Gastroesophageal sphincter (tissue), 4 donors: ENCODE measurements at places on chromosomes 6 and 20.

- ATAC-seq = no peak
Measured at GRCh38 chr20:40192081-40192480, 497.0 kb downstream of the MAFB start.

DNA sequence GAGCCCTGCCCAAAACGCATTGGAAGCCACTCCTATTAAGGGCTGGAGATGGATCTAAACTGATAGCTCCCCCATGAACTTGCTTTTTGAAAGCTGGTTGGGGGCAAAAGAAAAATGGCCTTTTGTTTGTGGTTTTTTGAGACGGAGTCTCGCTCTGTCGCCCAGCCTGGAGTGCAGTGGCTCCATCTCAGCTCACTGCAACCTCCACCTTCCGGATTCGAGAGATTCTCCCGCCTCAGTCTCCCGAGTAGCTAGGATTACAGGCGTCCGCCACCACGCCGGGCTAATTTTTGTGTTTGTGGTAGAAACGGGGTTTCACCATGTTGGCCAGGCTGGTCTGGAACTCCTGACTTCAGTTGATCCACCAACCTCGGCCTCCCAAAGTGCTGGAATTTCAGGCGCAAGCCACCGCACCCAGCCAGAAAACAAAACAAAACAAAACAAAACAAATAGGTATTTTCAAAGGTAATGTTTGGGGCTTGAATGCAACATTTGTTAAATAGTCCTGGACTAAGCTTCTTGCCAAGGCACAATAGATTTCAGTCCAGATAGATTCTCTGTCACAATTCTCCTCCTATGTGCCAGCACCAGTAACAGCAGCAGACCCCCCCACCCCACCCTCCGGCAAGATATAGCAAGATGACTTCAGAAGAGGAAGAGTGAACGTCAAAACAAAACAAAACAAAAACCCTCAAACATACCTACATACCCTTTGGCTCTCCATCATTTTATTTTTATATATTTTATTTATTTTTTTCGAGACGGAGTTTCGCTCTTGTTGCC lies 26.5 kb upstream of the ABT1 start:
- no peak for ATAC-seq

DNA sequence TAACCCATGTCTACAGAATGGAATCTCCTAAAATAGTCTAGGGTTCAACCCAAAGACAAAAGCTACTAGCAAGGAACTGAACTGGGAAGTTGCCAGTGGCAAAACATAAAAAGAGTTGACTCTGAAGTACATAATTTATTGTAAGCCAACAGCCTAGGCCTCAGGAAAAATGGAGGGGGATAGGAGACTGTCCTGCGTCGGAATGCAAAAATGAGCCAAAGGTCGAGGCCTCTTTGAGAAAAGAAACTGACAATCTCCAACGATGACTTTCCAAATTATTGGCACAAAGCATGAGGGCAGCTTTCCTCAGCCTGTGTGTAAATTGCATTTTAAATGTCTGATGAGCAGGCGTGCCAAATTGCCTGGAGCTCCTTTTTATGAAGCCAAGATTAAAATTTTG lies 2.1 kb downstream of the COL12A1 start:
- ATAC-seq = no peak

- no peak for ATAC-seq
Measured at GRCh38 chr6:124022641-124023040, 219.0 kb downstream of the NKAIN2 start.

- ATAC-seq = no peak
Measured at GRCh38 chr20:61746147-61746646, 319.5 kb downstream of the TAF4 start.

DNA sequence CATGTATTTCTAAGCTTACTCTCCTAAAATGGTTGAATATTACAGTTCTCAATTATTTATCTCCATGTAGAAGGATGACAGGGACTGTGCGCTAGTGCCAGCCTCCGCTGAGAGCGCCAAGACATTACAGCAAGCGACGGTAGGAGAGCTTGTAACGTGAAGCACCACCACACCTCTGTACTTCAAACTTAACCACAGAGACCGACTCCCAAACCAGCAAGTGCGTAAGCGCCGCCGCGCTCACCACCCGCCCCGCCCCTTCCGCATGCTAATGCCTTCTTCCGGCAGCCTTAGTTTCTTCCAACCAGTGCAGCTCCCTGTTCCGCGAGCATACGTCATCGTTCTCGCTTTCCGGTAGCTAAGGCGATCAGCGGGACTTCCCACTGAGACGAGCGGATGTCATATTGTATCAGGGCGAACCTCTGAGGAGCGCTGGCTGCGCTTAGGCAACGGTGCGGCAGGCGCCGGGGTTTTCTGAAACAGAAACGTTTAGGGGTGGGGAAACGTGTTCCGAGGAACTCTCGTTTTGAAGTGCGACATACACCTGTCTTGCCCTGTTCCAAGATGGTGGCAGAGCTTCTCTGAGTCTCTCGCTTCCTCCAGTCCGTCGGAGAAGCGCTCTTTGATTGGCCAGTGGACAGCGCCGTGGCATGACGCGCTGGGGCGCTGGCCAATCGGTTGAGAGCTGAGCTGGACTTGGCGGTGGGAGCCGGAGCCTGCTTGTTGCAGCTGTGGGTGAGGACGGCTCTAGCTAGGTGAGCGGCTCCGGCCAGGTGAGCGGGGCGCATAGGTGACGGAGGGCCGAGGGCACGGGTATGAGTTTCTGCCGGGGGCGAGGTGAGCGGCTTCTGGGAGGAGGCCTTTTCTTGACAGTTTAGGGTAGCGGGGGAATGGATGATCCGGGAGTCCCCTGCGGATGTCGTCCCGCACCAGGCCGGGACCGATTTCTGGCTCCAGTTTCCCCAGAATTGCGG lies at the start of gene SEC23B:
Gene SEC23B (plus strand): TSS at position 723 of the 974 bp plus-strand sequence. CDS start 2,896 bp downstream, outside the sequence.
- ATAC-seq = peak; percentile 99

DNA sequence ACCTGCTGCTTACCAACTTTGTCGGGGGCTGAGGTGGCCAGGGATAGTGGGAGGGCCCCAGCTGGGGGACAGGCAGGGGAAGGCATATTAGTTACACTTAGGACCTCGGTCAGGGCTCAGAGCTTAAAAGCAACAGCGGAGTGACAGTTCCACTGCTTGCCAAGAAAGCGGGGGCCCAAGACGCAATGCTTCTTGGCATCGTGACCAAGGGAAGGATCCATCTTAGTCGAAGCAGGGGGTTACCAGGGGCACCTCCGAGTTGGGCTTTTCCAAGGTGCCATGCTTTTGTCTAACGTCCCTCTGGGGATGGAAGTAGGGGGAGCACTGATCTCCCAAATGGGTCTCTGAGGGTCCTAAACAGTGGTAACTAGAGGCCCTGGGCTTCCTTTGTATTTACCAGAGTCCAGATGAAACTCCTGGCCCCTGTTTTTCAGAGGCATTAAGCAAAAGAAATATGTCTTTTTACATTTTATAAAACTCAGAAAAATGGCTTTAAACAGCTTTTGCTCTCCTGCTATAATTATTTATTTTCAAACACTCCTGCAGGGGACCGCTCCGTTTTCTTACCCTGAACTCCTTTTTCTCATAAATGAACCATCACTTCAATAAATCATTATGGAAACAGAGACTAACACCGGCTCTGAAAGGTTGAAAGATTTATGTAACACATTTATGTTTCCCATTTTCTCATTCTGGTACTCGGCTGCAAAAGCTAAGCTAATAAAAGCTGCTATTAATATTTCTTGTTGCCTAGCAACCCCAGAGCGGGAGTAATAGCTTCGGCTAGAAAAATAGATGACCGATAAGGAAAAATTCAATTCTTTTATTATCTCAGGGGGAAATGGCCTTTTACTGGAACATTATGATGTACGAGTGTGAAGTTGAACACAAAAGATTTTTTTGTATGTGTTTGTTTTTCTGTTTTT lies 100.4 kb downstream of the TOX2 start:
- ATAC-seq = no peak
